Stimulated activated CD8-positive, alpha-beta memory T cell treated with anti-CD3 and anti-CD28 coated beads, Interleukin-2, amount 100 ng/mL, for 48 hours (primary cell): ENCODE measurements at places on chromosomes 4 and X.

- no peak for DNase-seq
These were observed 4.6 kb downstream of the DUSP9 start for GRCh38 chrX:153651540-153652079.

DNA sequence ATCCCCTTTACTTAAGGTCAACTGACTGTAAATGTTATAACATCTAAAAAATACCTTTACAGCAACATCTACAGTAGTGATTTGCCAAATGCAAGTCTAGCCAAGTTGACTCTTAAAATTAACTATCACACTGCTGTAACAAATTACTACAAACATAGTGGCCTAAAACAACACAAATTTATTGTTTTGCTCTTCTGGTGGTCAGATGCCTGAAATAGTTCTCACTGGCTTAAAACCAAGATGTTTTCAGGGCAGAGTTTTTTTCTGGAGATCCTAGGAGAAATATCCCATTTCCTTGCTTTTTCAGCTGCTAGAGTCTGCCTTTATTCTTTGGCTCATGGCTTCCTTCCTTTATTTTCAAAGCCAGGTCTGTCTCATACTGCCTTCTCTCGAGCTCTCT lies 120.5 kb downstream of the ADGRL3 start:
- DNase-seq: no peak

DNA sequence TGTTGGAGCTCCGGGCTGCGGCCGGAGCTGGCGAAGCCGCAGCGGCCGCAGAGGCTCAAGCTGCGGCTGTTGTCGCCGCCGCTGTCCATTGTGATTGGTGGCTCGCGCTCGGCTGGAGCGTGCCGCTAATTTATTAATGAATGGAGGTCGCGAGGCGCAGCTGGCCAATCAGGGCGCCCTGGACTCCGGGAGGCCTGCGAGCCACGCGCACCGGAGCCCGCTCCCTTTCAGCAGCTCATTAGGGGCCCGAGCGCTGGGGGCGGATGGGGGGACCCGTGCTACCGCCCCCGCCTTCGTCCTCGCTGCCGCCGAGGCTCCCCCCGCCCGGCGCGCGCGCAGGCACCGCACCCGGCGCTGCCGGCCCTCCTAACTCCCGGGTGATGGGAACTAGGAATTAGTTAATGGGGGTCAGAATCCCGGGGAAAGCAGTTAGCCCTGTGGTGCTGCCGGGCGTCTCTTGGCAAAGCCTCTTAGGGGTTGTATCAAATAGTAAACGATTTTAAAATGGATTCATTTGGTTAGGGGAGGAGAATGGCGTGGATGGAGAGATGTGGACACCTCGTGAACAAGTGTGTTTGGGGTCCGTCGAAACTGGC lies 589 bp upstream of the NEUROG2 start:
- DNase-seq: no peak

DNA sequence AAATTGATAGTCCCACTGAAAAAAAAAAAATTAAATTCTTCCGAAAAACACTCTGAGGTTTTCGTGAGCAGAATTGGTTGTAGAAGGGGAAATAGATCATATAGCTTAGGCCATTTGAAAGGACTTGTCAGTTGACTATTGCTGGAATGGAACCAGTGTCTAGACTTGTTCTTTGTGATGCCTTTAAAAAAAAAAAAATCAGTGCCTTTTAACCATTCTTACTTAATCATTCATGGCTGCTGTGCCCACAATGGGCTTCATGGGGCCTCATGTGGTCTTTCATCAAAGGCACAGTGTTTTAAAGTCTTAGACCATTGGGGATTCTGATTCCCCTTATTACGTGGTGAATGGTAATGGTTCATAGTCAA lies 139.3 kb downstream of the AFF1 start:
- no peak for DNase-seq

GRCh38 chr4:99855678-99856077 lies 38.5 kb downstream of the LAMTOR3 start:
- DNase-seq: no peak
